ENCODE measurements at places on chromosomes 6 and 20. TPM values are rescaled to one million over a fixed set of nuclear protein-coding genes. Genes with fewer than 3 reads are reported as not detected.

Gene ARMC12
- 3.9 TPM for total RNA-seq

Gene ILRUN
- 31.8 TPM for total RNA-seq

Gene FAM83B
- 0.91 TPM for total RNA-seq

Gene TMC2
- not detected for total RNA-seq
